ENCODE measurements at places on chromosomes 11 and 22. TPM values are rescaled to one million over a fixed set of nuclear protein-coding genes. Genes with fewer than 3 reads are reported as not detected.

DNA sequence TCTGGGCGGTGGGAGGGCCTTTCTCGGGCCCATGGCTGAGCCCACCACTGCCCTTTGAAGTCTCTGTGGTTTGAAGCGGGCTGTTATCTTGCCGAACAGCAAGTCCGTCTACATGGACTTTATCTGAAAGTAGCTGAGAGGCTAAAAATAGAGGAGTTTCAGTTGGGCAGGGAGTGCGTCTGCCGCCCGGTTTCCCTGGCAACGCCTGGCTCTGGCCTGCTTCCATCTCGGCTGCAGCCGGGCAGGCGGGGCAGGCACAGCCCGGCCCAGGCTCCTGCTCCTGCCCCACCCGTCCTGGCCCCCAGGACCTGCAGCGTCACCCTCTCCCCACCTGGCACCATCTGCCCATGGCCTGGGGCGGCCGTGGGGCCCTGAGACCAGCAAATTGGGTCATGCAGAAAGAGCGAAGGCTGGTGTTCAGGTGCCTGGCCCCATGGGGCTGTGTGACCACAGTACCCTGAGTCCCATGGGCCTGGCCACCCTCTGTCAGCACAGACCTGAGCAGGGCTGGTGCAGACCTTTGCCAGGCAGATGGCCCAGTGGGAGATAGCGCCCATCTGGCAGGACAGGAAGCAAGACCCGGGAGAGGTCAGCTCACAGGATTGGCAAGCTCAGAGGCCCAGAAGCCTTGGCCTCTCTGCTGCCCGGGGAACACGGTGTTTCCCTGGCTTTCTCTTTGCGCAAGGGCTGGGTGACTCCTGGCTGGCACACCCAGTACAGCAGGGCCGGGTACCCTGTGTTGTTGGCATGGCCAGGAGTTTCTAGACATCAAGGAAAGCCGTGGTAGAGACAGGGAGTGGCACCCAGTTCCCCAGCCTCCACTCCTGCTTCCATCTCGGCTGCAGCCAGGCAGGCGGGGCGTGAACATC is 79.1 kb upstream of the KCNQ1OT1 start:
- peak; percentile 65 for DNase-seq

GRCh38 chr11:46296528-46297448 is 19.3 kb downstream of the CREB3L1 start:
- DNase-seq: peak; percentile 96

GRCh38 chr11:21556926-21557325 is 636.0 kb upstream of the ANO5 start:
- DNase-seq: no peak

The NOX4 gene
- total RNA-seq: 1.3 TPM

The APOA1 gene
- 12.8 TPM for total RNA-seq

GRCh38 chr11:12906501-12906900 is 102.6 kb upstream of the RASSF10 start:
- DNase-seq: no peak

DNA sequence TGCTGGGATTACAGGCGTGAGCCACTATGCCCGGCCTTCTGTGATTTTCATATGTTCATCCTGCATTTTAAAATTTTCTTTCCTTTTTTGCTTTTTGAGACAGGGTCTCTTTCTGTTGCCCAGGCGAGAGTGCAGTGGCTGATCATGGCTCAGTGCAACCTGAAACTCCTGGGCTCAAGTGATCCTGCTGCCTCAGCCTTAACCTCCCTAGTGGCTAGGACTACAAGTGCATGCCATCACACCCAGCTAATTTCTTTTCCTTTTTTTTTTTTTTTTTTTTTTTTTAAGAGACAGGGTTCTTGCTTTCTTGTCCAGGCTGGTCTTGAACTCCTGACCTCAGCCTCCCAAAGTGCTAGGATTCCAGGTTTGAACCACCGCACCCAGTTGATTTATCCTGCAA is 54.1 kb upstream of the WT1 start:
- no peak for DNase-seq

The DGCR2 gene
- total RNA-seq: 72.4 TPM

The VPREB3 gene
- not detected for total RNA-seq

DNA sequence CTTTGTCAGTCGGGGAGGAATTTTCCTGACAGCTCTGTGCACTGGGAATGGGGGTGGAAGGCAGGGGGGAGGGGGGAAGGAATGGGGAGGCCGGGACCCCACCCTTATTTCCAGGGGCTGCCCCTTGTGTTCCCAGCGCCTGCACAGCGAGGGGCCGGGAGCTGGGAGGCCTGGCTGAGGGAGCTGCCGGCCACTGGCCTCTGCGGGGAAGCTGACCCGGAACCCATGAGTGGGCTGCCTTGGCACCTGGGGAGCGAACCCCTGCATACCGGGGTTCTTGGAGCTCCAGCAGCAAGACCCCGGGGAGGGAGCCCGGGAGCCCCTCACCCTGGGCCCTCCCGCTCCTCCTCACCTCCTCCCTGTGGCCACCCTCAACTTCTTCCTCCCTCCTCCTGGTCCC is 3.5 kb downstream of the H19 start:
- no peak for DNase-seq

The FGF3 gene
- 0.15 TPM for total RNA-seq

The HTR3B gene
- total RNA-seq: not detected

The SLC22A12 gene
- total RNA-seq: not detected

- peak; percentile 81 for DNase-seq
Measured at GRCh38 chr11:60950933-60951605, 907 bp downstream of the SLC15A3 start.

- DNase-seq: no peak
Measured at GRCh38 chr11:426851-427250, 12.1 kb upstream of the SIGIRR start.

The KRTAP5-7 gene
- not detected for total RNA-seq

The AQP11 gene
- total RNA-seq: 1.2 TPM

The GGTLC2 gene
- total RNA-seq: not detected

- DNase-seq: peak; percentile 50
Measured at GRCh38 chr22:38067028-38067415, 9.8 kb downstream of the PICK1 start.

The MMP10 gene
- total RNA-seq: not detected

- peak; percentile 59 for DNase-seq
Measured at GRCh38 chr22:31451709-31452571, 37.7 kb downstream of the EIF4ENIF1 start.

- DNase-seq: no peak
Measured at GRCh38 chr11:73506038-73506437, 91.9 kb downstream of the FAM168A start.

DNA sequence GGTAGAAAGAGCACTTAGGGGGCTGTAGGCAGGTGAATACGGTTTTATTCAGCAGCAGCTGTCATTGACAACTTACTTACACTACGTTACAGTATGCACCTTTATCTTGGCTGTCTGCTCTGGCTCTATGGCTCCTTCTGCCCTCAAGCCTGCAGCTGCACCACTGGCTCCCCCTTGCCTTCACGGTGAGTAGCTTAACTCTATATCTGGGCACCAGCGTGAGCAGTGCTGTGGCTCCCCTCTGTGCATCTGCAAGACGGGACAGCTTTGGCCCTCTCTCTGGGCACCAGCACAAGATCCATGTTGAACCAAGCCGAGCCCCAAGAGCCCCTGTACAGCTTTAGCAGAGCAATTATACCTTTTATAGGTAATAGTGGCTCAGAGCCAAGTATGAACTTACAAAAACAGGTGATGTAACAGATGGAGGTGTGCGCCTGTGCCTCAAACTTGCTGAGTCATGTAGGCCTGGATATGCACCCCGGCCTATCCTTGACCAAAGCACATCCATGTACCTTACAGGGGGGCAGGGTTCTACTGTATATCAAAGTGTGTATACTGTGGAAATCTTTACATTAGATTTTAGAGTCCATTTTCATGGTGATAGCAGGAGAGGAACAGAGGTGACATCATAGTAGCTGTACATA is 96.9 kb upstream of the CTSC start:
- no peak for DNase-seq

- DNase-seq: peak; percentile 60
Measured at GRCh38 chr11:65378208-65378927, 4.1 kb downstream of the SLC25A45 start.

The RASSF10 gene
- total RNA-seq: 4.8 TPM

The SLC17A6 gene
- total RNA-seq: not detected

- peak; percentile 45 for DNase-seq
Measured at GRCh38 chr11:47104261-47104950, 72.3 kb downstream of the ARFGAP2 start.

DNA sequence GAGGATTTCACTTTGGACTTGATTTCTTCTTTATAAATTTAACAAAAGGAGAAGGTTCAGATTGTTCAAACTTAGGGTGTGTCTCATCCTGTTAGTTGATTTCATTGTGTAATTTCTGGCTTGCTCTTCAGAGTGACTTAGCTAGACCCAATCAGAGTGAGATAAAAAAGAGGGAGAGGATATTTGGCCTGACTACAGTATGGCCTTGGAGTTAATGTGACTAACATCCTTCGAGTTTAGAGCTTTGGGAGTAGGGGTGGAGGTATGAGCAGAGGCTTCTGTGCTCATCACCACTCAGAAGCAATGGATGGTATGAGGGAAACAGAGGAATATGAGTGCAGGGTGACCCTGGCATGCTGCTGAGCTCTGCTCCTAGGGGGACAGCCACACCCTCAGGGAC is 114.2 kb downstream of the ME3 start:
- no peak for DNase-seq

DNA sequence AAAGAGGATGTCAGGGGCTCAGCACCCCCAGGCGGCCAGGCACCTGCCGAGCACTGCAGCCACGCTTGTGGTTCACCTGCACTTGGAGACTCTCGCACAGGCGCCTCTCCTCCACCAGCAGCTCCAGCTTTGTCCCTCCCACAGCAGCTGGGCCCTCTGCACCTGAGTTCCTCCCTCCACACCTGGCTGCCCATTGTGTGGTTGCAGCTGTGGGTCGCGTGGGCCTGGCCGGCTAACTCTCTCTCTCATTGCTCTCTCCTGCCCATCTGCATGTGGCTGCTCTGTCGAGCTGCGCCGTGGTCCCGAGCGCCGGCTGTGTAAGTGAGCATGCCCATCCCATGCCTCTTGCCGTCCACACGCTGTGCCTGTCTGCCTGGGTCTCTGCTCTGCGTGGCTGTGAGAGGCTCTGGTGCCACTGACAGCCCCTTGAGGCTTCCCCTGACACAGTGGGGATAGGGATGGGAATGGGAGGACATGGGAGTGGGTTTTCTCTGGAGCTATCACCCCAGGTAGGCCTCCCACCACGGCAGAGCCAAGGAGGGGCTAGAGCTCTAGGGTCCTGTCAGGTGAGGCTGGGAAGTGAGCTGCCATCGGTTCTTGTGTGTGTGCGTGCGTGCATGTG is 8.5 kb upstream of the ACR start:
- peak; percentile 72 for DNase-seq

GRCh38 chr11:112971195-112971594 is 10.0 kb downstream of the NCAM1 start:
- no peak for DNase-seq

The SLC25A1 gene
- total RNA-seq: 188 TPM

- DNase-seq: no peak
Measured at GRCh38 chr11:100727410-100727809, 40.3 kb downstream of the ARHGAP42 start.

The PRR33 gene
- total RNA-seq: not detected

Measured in H7 (cell line).